HuH-7.5 (cell line): ENCODE measurements at places on chromosomes 1 and 21.

- no peak for DNase-seq
Observed at GRCh38 chr21:29219165-29219770, 79.5 kb upstream of the BACH1 start.

- no peak for DNase-seq
Observed at GRCh38 chr1:42978317-42979035, 19.8 kb upstream of the SLC2A1 start.

DNA sequence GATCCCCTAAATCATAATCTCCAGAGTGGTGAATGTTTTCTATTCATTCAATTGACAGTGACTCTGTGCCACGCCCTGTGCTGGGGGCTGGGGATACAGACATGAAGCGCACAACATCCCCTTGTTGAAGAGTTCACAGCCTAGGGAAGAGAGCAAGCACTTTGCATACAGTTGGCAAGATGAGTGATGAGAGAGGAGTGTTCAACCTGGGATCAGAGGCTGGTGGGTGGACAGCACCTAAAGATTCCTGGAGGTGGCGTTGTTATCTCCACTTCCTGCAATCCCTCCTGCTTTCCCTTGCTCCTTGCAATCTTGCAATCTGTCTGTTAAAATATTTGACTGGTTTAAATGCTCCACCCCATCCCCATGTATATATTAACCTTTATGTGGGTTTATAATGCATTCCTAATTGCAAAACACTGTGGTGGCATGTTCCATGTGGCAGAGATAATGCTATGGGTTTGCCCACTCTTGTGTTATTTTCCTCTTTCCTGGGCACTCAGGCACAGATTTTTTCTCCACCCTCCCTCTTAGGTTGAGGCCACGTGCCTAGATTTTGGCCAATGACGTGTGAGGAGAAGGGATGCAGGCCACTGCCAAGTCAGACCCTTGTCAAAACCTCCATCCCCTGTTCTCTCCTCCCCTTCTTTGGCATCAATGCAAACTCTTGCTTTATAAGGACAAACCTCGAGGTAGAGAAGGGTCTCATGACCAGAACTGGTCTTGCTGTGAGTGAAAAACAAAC, 36.2 kb upstream of the GADD45A start:
- no peak for DNase-seq

DNA sequence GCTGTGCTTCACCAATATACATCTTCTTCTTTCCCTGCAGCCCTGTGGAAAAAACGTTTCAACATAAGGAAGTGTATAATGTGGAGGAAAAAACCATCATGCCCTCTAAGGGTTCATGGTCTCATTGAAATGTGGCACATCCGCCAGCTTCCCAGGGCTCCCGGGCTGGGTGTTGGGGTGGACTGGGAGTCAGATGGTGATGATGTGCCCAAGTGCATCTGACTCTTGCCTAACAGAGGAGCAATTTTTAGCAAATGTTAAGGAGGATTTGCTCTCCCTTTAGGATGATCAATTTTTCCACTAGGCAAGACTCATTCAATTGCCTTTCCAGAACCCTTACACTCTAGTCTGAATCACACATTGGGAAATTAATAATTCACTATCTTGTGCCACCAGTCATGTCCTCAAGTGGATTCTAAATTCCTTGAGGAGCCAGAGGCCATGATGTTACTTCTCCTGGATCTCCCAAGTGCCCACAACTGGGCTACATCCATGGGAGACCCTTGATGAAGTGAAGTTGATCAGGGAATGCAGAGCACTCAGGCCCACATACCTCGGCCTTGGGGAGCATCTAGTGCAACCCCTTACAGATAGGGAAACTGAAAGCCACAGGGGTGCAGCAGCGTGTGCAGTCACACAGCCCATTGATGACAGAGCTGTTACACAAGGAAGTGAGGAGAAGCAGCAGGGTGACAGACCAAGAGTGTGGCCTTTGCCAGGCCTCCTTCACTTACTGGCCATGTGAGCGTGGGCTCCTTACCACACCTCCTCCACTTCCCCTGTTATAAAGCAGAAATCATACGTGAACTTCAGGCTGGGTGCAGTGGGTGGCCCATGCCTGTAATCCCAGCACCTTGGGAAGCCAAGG, 100.0 kb upstream of the SLC44A3 start:
- no peak for DNase-seq

DNA sequence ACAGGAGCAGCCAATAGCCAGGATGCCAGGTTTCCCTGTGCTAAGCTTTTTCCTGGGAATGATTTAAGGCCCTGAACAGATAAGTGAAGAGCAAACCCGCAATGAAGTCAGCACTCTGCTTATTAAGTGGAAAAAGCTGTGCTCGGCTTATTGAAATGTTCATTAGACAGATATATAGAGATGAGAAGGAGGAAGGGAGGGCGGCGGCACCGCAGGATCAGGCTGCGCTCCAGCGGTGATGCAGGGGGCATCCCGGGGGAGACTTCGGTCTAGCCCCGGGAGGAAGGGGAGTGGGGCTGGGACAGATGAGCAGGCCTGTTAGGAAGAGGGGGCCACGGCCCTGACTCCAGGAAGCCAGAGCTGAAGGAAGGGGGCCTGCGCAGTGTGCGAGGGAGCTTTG, 115.0 kb downstream of the TMEM53 start:
- DNase-seq: no peak

- DNase-seq: no peak
Observed at GRCh38 chr1:222909586-222909985, 94.7 kb downstream of the DISP1 start.

- no peak for DNase-seq
Observed at GRCh38 chr1:20185834-20186782, at the start of the genes PLA2G2C and UBXN10. TSS of gene PLA2G2C (minus strand) at chr1:20186518. CDS start at chr1:20177363, 9,155 bp downstream. TSS of gene UBXN10 (plus strand) at chr1:20186096. CDS start at chr1:20190562, 4,466 bp downstream.
